ENCODE measurements at places on chromosomes 5 and 9. TPM values are rescaled to one million over a fixed set of nuclear protein-coding genes. Genes with fewer than 3 reads are reported as not detected.

GRCh38 chr5:145110834-145111233 is 724.3 kb downstream of the PRELID2 start:
- no peaks in the 10 kb centered on the region for H3K4me1 ChIP-seq
- no peaks in the 10 kb centered on the region for H3K36me3 ChIP-seq
- H3K27me3 ChIP-seq: no peaks in the 10 kb centered on the region
- no peak for DNase-seq
- H3K4me3 ChIP-seq: no peak overlapping the region
- no peak overlapping the region for H3K27ac ChIP-seq

DNA sequence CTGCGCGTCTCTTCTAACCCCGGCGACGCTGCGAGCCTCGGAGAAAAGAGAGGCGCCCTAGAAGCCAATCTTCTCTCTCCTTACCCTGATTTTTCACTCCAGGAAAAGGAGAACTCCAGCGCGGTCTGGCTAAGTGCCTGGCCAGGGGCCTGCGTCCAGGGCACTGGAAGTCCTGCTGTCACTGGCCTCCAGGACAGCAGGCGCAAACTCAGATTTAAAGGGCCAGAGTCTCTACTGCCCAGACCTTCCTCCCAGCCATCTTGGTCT is 553 bp upstream of the FOXB2 start:
- no peak for DNase-seq
- H3K27ac ChIP-seq: no peak overlapping the region
- H3K27me3 ChIP-seq: peaks cover 97% of the 10 kb centered on the region
- no peaks in the 10 kb centered on the region for H3K36me3 ChIP-seq
- peaks cover 24% of the 10 kb centered on the region for H3K4me1 ChIP-seq

ZNF608 gene
- total RNA-seq: 32.1 TPM

DNA sequence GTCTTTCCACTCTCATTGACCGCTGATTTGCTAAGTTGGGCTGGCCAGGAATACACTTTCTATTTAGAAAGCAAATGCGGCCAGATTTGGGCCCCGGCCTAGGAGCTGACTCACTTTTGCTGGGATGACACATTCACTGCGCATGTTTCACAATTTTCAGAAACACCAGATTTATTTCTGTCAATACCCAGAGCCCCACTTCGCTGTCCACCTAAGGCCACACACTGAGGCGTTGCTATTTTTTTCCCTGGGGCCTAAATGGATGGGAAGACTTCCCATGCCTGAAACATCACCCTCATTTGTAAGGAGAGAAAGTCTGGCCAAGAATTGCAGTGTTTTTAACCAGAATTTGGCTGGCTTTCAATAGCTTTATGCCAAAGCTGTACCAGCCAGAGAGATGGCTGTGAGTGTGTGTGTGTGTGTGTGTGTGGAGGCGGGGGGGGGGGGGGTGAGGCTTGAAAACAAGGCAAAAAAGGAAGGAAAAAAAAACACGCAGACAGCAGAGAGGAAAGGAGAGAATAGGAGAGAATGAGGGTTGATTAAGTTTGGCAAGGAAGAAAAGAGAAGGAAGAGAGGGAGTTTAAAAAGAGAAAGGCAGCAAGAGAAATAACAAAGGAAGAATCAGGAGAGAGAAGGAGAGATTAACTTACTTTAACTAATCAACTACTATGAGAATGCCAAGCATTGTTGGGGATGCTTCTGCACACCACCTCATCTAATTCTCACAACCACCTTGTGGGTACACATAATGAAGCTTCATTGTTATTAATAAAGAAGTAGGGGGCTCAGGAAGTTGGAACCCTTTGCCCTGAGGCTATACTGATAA is 261.4 kb upstream of the KLF4 start:
- DNase-seq: peak; percentile 72
- no peak overlapping the region for H3K4me3 ChIP-seq
- no peaks in the 10 kb centered on the region for H3K36me3 ChIP-seq

DNA sequence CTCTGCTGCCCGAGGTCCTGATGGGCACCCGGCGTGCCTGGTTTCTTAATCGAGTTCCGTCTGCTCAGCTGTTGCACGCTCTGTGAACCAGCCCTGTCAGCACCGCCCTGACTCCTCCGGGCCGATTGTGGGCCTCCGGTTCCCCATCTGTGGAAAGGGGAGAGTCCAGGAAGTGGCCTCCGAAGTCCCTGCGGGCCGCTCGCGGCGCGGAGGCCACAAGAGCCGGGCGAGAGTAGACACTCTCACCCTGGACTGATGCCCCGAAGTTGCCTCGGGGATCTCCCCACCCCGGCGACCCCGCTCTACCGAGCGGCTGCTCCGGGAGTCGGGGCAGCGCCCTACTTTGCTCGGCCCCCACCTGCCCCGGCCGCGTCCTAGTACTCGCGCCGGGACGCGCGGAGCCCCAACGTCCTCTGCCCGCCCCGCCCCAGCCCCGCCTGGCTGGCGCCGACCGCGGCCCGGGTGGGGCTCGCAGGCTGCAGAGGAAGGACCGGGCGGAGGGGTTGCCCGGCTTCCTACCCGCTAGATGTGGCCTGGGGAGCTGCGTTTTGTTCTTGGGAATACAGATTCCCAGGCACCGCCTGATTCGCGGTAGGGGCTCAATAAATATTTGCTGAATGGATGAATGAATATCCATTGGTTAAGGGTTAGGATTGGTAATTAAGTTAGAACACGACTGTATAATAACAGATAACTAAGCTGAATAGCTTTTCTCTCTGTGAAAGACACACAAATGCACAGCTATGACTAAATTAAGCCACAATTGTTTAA is 935 bp upstream of the ZNF367 start:
- H3K36me3 ChIP-seq: no peaks in the 10 kb centered on the region
- peak; percentile 89 for DNase-seq
- no peaks in the 10 kb centered on the region for H3K27me3 ChIP-seq
- peak overlapping the region; percentile 100 for H3K27ac ChIP-seq

DNA sequence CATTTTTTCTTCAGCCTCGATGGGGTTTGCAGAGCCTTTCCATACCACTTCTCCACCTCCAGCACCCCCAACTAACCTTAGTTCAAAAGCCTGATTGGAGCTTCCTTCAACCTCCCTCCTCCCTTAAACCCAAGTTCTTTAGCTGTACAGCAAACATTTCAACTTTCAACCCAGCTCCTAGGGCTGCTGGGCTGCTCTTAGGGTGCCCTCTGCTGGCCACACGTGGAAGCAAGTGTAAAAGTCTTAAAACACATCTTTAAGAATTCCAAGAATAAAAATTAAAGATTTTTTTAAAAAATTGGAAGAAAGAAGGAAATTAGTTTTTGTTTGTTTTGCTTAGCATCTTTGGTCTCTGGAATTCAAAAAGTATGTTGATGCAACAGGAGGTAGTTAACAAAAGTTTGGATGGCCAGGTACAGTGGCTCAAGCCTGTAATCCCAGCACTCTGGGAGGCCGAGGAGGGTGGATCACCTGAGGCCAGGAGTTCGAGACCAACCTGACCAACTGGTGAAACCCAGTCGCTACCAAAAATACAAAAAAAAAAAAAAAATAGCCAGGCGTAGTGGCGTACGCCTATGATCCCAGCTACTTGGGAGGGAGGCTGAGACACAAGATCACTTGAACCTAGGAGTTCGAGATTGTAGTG is 15.5 kb upstream of the HSD17B3 start:
- H3K36me3 ChIP-seq: peaks cover 11% of the 10 kb centered on the region
- H3K27me3 ChIP-seq: no peaks in the 10 kb centered on the region
- no peak overlapping the region for H3K27ac ChIP-seq
- H3K4me3 ChIP-seq: no peak overlapping the region
- peaks cover 4% of the 10 kb centered on the region for H3K4me1 ChIP-seq

DNA sequence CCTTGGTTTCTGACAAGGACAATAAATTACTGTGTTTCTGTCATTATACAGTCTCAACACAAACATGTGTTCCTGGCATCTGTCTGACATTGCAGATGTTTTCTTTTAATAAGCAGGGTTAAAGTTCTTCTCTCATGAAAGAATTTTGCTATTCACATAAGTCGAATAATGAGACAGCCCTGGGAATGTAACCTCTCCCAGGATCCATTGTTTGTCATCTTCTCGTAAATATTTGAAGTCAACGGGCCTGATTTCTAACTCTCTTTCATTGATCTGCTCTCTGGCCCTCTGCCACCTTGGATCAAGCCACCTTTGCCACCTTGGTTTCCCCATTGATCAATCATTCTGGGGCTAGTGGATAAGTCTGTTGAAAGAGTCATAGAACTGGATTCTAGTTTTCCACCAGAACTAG is 12.9 kb upstream of the CAST start:
- H3K4me3 ChIP-seq: no peak overlapping the region
- H3K27ac ChIP-seq: no peak overlapping the region
- no peak for DNase-seq
- H3K27me3 ChIP-seq: no peaks in the 10 kb centered on the region
- no peaks in the 10 kb centered on the region for H3K36me3 ChIP-seq

SPATA31D4 gene
- total RNA-seq: not detected

SEMA5A gene
- total RNA-seq: 38.9 TPM

DNA sequence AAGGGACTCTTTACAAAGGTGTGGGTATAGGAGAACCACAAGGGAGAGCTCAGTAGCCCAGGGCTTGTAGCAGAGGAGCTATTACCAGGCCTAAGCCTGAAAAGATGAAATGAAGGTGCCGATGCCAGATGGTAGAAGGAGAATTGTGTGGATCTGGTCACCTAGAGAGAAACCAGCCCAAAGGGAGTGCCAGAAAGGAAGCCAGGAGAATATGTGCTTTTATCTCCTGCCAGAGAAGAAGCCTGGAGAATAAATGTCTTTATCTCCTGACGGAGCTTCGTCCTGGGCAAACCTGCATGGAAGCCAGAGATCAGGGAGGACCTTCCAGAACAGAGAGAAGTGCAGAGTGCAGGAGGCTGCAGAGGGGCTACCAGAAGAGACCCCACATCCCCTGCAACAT is 142.6 kb downstream of the MED10 start:
- no peaks in the 10 kb centered on the region for H3K4me1 ChIP-seq
- H3K36me3 ChIP-seq: no peaks in the 10 kb centered on the region
- H3K27ac ChIP-seq: no peak overlapping the region
- H3K4me3 ChIP-seq: no peak overlapping the region
- no peak for DNase-seq

- peaks cover 46% of the 10 kb centered on the region for H3K36me3 ChIP-seq
- H3K4me1 ChIP-seq: no peaks in the 10 kb centered on the region
- H3K27me3 ChIP-seq: no peaks in the 10 kb centered on the region
Measured at GRCh38 chr5:133006653-133007052, 19.7 kb downstream of the ZCCHC10 start.

DPH7 gene
- total RNA-seq: 30.2 TPM

GLDC gene
- total RNA-seq: 1.7 TPM

- peak overlapping the region; percentile 67 for H3K27ac ChIP-seq
- no peaks in the 10 kb centered on the region for H3K27me3 ChIP-seq
- no peak for DNase-seq
Measured at GRCh38 chr9:95017661-95018060, 291.2 kb downstream of the AOPEP start.
